Dermis microvascular lymphatic vessel endothelial cell (primary cell): ENCODE measurements at places on chromosomes 5 and 9. TPM values are rescaled to one million over a fixed set of nuclear protein-coding genes. Genes with fewer than 3 reads are reported as not detected.
A peak's percentile ranks its signal among the peaks of the same experiment; 100 is the strongest.

DNA sequence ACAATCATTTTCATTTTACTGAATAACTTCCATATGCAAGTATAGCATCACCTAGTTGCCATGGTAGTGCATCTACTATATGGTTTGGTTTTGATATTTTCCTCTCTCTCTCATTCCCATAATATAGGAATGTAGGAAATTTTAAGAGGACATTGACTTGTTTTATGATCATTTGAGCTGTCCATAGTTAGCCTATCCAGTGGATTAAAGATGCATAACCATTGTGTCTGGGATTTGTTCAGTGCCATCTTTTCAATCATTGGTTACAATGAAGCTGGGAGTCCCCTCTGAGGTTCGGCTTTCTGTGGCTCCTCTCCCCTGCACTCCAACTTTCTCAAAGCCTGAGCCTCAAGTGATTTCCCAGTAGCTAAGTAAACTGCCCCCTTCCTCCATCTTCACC, 458.5 kb downstream of the RAB3C start:
- DNase-seq = no peak

GRCh38 chr5:84028093-84028492, 307.4 kb upstream of the HAPLN1 start:
- DNase-seq = peak; percentile 72

- DNase-seq = no peak
These were observed 33.5 kb downstream of the PRKACG start for GRCh38 chr9:68980341-68980914.

- no peak for DNase-seq
These were observed 49.8 kb upstream of the OLFM1 start for GRCh38 chr9:135037521-135038250.

DNA sequence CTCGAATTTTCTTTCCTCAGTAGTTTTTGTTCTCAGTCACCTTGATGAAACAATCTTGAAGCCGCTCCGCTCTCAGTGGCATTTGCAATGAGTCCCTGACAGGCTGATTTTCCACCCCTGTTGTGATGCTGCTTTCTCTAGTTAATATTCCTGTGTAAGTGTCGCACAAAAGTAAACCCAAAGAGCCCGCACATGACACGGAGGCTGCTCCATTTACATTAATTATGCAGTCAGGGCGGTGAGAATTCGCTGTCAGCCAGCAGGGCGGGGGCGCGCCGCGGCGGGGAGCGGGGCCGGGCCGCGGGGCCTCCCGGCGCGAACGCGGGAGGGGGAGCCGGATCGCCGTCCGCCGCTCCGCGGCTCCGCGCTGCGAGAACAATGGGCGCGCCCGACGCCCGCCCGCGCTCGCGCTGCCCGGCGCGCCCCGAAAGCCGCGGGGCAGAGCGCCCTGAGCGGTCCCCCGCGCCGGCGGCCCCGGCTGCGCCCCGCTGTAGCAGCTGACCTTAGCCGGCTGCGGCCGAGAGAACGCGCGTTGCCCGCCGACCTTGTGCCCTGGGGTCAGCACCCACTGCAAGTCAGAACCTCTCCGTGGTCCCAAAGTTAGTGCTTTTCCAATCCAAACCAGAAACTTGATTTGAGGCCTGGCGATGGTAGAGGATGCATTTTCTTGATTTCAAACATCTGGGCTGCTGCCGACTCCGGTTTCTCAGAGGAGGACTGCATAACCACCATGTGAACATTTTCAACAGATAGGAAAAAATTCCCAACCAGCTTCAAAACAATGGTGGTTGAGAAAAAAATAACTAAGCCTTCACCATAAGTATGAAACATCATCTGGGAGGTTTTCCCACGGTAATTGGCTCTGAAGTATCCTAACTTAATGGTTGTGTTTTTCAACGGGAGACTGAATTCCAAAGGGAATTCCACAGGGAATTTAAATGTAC, 142.6 kb downstream of the PBX3 start:
- no peak for DNase-seq

DNA sequence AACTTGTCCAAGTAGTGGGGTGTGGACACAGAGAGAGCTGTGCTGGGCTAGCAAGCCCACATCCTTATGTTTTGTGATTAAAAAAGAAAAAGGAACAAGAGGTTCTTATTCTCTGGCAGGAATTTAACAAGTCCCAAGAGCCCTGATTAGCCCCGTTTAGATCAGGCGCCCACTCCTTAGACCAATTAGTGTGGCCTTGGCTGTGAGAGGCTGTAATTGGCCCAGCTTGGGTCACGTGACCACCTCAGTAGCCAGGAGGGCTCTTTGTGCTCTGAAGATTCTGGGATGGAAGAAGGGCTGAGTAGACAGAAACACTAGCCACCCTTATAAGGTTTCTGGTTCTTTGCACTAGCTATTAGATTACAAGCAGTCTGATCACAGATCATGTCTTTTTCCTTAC, 31.1 kb downstream of the GCNT4 start:
- no peak for DNase-seq

DNA sequence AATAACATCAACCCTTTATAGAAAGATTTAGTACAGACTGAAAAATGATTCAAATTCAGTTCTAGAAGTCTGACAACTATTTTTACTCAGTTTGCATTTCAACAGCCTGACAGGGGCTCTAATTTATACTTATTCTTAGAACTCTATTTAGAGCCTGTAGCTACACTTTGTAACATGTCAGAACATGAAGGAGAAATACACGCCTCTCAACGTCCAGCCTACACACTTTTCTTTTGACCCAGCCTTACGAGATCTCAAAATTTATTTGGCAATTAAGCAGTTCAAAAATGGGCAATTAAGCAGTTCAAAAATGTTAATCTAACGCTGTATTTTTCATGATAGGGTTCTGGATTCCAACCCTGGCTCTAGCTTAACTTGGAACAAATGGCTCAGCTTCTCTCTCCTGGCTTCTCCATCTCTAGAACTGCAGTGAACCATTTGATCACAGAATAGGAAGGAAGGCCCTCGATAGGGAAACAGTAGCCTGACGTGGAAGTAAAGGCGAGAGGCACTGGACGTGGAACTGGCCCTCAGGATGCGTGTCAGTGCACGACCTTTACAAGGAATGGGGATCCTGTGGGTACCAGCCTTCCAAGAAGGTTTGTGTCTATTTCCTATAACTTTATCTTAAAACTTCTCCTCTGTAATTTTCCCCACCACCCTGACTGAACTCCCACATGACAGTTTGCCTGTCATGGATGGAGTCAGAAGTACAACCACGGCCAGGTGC, 66.4 kb downstream of the PRRT1B start:
- no peak for DNase-seq

GRCh38 chr5:36569491-36569890, 36.9 kb upstream of the SLC1A3 start:
- no peak for DNase-seq

- DNase-seq = peak; percentile 89
These were observed 5.7 kb downstream of the RABGAP1 start for GRCh38 chr9:122946461-122947005.

DNA sequence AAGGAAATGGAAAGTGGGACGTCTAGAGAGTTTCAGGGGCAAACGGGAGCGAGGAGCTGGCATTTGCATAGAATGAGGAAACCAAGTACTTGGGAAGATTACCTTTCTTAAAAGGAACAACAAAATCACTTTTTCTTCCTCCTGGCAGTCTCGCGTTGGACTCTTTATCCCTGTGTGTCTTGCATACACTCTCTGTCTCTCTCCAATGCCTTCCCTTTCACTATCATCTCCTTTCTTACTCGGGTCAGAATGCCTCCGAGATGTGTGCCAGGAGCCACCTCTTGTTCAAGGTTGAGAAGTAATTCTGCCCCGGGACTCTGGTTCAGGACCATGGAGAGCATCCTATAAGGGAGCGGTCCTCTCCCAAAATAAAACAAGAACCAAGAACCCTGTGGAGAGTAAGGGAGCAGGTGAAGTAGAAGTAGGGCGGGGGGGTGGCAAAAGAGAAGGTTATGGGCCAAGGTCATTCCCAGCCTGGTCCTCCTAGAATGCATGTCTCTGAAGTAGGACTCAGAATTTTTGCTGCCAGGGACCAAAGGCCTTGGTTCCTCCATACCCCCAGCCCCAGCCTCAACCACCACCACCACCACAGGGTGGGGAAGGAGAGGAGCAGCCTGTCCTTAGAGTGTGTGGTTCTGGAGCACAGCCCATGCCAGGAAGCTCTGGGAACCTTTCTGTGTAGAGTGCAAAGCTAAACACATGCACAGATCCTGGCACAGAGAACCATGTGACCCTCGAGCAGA, 72.1 kb upstream of the ARAP3 start:
- DNase-seq = peak; percentile 41

DNA sequence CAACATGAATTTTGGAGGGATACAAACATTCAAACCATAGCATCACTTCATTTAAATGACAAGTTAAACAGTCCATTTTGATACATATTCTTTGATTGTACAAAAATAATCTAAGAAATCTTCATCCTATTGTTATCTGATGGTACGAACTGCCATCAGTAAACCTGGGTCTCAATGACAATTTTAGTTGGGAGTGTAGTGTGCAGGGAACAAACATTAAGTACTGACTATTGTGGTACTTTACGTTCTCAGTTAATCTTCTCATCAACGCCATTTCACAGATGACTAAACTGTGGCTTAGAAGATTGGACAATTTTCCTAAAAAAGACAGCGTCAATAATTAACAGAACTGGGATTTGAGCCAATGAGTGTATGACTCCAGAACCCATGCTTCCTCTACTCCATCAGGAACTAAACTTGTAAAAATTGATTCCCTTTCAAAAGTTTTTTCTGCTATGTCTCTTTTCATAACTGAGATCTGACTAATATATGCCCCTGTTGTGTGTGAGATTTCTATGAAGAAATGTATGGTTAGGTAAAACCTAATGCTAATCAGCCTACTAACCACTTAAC, 21.1 kb downstream of the TNPO1 start:
- peak; percentile 50 for DNase-seq

GRCh38 chr5:141369994-141370848, at the start of gene PCDHGB3:
Gene PCDHGB3, plus strand, starts transcription at chr5:141370242. Its CDS starts 153 bp downstream, at chr5:141370395.
- DNase-seq = peak; percentile 38

GRCh38 chr5:123455640-123456039, 32.4 kb upstream of the CEP120 start:
- no peak for DNase-seq

Gene GARIN3
- not detected in 2 replicates for total RNA-seq

Gene SPATA6L
- total RNA-seq = 3.3 and 3.8 TPM in 2 replicates

Gene IL5
- total RNA-seq = not detected in 2 replicates

Gene OGN
- not detected in 2 replicates for total RNA-seq

Gene CCL28
- 1.2 and 2.1 TPM in 2 replicates for total RNA-seq

Gene PCDHGC4
- total RNA-seq = 0.77 and 0.89 TPM in 2 replicates

Gene FAM169A
- 3.9 TPM in 2 replicates for total RNA-seq
